ENCODE measurements at places on chromosomes 16 and 17.
A peak's percentile ranks its signal among the peaks of the same experiment; 100 is the strongest.

GRCh38 chr17:28364665-28365363 is at the start of gene SEBOX:
Gene SEBOX, minus strand, starts transcription at chr17:28365199. Its CDS starts 48 bp downstream, at chr17:28365151.
- DNase-seq: no peak

DNA sequence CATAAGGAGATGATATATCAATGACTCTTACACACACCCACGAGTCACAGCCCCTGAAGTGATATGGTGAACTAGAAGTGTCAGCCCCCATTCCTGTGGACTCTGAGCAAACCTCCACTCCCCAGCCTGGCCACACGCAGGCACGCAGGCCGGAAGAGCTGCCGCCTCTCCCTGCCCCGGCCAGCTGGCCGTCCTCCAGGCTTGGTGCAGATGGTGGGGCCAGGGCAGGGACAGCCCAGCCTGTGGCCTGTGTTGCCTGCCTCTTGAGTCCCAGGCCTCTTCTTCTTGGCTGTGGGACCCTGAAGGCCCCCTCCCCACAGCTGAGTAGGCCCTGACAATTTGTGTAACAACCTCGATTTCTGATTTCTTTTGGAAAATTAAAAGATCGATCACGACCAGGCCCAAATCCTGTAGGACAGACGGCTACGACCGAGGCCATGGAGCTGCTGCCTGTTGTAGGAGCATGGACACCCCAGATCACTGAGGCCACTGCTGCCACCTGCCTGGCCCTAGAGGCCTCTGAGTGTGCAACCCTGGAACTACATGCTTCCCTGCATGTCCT is 10.0 kb upstream of the MPRIP start:
- peak; percentile 86 for DNase-seq

DNA sequence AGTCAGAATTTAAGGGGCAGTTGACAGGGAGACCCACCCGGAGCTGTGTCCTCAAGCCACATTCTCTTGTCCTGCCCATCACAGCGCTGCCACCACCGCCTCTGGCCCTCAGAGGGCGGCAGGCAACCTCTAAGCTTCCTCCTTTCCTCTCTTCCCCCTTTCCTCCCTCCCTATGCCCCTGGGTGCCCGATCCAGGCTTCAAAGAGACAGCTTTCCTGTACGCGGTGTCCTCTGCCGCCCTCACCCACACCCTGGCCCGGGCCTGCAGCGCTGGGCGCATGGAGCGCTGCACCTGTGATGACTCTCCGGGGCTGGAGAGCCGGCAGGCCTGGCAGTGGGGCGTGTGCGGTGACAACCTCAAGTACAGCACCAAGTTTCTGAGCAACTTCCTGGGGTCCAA is 23.5 kb downstream of the WNT9B start:
- DNase-seq: no peak

DNA sequence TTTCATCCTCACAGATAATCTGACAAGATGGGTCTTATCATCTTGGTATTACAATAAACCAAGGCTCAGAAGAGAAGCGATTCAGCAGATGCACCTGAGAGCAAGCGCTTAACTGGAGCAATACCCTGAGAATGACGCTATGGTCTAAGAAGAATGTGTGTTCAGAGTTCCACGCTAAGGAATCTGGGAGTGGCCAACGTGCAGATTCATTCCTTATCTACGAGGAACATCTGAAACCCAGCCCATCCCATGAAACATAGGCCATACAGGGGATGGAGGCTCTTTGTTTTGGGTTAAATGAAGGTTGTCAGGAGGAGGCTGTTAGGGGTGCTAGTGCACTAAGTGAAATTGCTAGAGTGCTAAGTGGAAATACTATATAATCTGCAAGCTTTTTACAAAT is 28.5 kb upstream of the KDM8 start:
- no peak for DNase-seq

GRCh38 chr16:72372087-72373045 is 200.4 kb upstream of the PMFBP1 start:
- DNase-seq: no peak

DNA sequence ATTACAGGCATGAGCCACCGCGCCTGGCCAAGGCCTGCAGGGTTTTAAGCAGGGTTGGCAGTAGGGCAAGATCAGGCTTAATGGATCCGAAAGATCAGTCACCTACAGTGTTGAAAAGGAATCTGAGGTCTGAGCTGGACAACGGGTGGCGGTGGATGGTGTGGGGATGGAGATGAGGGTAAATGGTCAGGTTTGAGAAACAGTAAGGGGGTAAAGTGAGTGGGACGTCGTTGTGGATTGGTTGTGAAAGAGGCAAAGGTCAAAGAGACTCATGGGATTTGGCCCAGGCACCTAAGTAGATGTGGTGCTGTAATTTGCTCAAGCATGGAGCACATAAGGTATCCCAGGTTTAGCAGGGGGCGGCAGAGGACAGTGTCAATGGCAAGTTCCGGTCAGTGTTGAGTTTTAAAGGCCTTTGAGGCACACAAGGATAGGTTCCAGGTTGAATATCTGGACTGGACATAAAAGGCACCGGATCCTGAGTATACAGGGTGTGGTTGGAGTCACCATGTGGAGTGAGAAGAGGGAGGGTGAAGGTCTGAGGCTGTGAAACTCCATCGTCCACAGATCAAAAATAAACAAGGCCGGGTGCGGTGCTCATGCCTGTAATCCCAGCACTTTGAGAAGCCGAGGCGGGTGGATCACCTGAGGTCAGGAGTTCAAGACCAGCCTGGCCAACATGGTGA is 1.1 kb upstream of the SLC16A5 start:
- no peak for DNase-seq

DNA sequence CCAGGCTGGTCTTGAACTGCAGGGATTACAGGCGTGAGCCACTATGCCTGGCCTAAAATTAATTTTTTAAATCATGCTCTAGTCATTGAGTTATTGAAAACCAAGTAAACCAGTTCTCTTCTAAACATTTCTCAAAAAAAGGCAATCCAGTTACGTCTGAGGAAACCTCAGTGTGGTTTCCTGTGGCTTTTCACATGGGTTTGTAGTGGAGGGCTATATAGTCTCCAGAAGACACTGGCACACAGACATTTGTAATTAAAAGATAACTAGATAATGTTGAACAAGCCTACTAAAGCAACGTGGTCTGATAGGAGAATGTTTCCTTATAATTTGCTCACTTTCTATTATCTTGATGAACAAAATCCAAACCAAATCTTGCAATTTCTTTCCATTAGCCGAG is 5.2 kb upstream of the TOB1 start:
- DNase-seq: no peak

GRCh38 chr16:68658341-68658973 is 13.3 kb downstream of the CDH3 start:
- no peak for DNase-seq

GRCh38 chr17:60065867-60066266 is 12.9 kb downstream of the HEATR6 start:
- no peak for DNase-seq

DNA sequence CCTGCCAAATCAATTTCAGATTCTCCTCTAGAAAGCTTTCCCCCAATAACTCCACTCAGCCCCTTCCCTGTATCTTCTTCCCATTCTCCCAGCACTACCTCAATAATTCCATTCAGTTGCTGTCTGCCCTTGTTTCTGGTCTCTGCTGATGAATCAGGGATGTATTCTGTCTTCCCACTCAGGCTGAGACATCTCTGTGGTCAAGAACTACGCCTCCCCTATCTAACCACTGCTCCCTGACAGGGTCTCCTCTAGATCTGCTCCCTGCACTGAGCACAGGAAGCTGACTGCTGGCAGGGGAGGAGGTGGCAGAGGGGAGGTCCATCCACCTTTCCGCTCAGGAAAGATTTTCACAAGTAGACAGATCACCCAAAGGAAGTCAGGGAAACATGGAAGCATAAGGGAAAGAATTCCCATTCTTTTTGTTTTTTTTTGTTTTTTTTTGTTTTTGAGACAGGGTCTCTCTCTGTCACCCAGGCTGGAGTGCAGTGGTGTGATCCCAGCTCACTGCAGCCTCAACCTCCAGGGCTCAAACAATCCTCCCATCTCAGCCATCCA is 16.9 kb upstream of the SP2 start:
- DNase-seq: no peak

DNA sequence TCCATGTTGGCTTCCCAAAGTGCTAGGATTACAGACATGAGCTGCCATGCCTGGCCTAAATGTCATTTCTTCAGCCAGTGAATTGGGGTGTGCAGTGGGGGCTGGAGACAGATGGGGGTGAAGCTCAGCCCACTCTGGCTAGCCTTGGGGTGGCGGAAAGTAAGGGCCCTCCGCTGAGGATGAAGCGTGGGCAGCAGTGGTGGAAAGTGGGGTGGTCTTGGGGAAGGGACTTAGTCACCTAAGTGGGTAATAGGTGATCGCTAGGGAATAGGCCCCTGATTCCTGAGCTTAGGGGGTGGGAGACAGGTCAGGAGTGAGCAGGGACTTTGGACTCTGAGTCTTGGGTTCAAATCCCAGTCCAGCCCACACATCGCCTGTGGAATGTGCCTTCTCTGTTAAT is 2.2 kb downstream of the LLGL1 start:
- no peak for DNase-seq

GRCh38 chr16:89071686-89072547 is 21.7 kb upstream of the ACSF3 start:
- DNase-seq: no peak

DNA sequence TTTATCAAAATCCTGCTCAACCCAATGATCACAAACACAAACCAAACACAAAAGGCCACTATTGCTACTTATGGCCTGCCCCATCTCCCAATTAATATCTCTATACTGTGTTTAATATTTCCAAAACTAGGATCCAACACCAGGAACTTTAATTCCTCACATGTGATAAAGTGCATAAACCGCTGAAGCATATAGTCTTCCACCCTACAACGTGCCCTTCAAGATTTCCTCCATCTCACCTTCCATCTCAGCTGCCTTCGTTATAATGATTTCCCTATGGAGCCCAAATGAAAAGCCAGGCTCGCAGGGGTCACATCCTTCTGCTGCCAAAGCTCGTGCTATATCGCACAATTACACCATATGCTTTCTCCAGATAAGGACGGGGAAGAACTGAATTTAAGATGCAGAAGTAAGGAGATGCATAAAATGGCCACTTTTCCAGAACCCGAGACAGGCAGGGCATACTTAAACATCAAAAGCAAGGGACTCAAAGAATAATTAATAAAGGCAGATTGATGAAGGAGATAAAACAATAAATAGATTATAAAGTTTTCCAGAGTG is 1.8 kb downstream of the MYH10 start:
- DNase-seq: no peak

DNA sequence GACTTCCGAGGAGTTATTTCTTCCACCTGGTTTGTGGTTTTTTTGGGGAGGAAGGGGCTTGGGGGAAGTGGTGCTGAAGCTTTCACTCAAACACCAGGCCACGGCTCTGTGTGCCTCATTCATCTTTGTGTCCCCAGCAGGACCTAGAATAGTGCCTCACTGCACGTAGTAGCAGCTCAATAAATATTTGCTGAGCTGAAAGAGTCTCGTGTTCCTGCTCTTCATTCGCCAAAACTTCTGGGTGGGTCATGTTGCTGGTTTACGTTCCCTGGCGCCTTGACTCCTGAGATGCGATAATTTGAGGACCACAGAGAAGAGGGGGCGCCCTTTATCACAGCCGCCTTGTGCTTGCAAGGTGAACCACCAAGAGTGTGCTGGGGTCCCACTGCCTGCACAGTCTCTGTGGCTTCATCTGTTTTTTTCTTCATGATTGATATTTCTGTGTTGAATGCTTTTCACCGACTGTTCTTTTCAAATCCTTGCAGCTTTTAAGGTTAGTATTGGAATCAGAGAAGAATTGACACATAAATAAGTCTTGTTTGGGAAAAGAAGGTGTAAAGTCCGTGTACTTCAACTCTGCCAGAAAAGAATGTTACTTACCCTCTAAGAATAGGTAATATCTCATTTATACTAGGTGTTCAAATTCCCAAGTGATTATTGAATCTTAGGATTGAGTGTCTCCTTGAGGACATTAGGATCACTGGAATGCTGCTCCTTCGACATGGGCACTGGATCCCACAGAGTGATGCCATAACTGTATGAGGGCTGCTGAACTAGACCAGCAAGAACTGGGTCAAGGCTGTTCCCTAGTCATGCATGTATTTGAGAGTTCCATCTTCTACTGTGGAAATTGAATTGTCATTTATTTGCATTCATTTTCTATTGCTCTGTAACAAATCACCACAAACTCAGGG is 92.7 kb upstream of the CLEC18A start:
- no peak for DNase-seq

- no peak for DNase-seq
Observed at GRCh38 chr17:28523876-28524275, 17.7 kb downstream of the FOXN1 start.

GRCh38 chr17:51057534-51057933 is 63.1 kb downstream of the SPAG9 start:
- DNase-seq: no peak

- no peak for DNase-seq
Observed at GRCh38 chr16:84115919-84116719, 623 bp downstream of the MBTPS1 start.

DNA sequence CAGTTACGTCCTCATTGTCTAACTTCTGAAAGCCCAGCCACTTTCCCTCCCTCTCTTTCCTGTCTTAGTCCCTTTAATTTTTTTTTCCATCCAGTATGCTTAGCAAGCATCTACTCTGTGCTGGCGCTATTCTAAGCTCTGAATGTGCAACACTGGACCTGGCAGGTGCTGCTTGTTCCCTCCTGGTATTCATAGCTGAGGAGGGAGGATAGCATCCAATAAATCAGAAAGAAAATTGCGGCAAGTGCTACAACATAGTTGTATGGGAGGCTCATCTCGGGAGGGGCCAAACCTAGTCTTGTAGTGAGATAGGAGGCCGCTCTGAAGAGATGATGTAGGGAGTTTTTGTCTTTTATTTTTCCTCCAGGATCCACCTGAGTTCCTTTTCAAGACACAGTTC is 457.3 kb upstream of the HSBP1 start:
- DNase-seq: no peak

- no peak for DNase-seq
Observed at GRCh38 chr16:85923153-85924021, 24.4 kb downstream of the IRF8 start.

DNA sequence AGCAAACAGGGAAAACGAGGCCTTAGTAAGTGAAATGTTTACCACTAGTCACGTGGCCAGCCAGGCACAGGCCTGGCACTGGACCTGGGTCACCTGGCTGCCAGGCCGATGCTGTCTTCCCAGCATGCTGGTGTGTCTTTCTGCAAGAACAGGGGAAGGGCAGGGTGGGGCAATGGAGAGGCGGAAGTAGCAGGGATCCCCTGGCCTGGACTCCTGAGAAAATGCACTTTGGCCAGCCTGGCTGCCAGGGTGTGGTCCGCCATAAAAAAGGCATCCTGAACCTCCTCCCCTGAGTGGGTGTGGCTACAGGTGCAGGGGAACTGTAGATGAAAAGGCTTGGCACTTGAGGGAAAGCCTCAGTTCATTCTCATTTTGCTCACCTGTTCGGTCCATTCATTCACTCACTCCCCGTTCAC is 1.0 kb upstream of the ANKRD40CL start:
- no peak for DNase-seq

DNA sequence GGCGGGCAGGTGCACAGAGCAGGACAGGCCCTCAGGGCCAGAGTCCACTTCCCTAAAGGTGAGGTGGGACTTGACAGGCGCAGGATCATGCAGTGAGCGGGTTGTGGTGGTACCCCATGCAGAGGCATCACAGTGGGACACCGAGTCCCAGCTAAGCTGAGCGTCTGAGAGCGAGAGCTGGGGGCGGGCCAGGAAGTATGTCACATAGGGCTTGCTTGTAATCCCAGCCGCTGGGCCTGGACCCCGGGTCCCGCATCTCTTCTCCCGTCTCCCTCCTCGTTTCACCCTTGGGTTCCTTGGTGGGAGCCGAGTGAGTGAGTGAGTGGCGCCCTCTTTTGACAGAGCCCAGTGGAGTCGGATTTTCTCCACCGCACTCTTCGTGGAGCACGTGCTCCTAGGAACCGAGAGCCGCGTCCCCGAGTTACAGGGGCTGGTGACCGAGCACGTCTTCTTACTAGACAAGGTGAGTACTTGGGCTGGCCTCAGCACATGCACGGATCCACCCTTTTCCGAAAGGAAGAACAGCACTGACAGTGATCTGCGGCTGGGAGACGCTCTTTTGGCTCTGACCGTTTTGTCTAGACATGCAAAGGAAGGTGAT is 50.8 kb upstream of the ENDOV start:
- DNase-seq: peak; percentile 4
